GM06990 (cell line): ENCODE measurements at places on chromosomes 4 and X.

DNA sequence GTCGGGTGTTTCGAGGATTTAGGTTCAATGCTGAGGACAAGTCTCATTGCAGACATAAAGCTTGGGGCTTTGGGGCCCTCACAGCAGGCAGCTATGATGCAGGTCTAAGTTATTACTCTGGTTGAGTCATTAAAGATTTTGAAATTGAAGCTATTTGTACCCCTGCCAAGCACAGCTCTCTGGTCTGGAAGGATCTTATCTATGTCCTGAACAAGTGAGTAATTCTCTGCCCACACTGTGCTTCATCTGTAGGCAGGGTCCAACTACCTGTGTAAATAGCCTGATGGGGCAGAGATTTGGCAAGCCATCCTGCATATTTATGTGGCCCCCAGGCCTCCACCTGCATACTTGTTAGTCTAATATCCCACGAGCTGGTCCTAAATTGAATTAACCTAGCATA is 41.4 kb upstream of the MAGEA4 start:
- DNase-seq: no peak

DNA sequence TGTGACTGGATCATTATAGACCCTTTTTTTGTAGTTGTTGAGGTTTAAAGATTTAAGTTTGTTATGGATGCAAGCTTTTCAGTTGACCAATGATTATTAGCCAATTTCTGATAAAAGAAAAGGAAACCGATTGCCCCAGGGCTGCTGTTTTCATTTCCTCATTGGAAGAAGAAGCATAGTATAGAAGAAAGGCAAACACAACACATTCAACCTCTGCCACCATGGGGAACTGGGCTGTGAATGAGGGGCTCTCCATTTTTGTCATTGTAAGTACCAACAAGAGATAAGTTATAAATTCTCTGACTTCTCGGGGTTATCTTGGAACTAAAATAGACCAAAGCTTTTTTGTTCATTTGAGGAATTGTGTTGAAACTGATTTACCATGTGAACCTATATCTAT is at the start of gene CYBB:
Gene CYBB, plus strand, starts transcription at position 203 of the 400 bp plus-strand sequence. Its CDS starts 19 bp downstream, at position 222.
- DNase-seq: no peak

DNA sequence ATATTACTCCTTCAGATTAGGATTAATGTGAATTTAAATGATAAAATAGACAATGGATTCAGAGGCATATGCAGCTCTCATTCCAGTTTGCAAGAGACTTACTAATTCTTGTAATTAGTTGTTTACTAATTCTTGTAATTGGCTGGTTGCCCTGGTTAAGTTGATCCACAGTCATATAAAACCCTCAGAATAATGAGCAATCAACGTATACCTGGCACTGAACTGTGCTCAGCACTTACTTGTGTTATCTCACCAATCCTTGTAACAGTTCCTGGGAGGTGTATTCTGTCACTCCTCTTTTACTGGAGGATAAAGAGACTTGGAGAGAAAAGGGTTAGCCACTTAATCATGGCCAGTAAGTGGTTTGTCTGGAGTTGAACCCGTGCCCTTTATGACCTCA is 10.5 kb downstream of the HERC5 start:
- no peak for DNase-seq

DNA sequence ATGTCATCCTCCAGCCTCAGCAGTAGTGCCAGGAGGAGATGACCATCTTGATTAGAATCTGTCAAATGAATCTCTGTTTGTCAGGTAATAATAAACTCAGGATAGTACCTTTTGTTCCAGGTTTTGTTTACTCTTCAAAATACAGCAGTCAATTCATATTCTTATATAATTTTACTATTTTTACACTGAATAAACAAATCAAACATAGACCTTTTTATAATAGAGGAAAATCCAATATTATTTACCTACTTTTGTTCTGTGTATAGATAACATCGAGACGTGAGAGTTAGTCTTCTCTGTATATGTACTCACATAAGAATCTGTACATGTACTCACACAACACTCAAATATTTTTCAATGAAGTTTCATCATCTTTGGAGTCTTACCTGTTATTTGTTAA is 365.4 kb upstream of the EPHA5 start:
- DNase-seq: no peak

DNA sequence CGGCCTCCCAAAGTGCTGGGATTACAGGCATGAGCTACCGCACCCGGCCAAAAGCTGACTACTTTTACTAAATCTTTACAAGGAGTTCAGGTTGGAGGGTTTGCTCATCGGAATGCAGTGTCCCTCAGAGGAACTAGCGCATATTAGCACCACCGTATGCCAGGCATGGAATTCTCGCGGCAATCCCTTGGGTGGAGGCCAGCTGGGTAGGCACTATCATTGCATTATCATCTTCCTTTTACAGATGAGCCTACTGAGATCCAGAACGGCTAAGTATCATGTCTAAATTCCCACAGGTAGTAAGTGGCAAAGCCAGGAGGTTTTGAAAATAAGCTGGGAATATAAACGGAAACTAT is 6.1 kb upstream of the CXorf66 start:
- no peak for DNase-seq

GRCh38 chrX:31136144-31136611 is 64.3 kb upstream of the FTHL17 start:
- peak; percentile 82 for DNase-seq

DNA sequence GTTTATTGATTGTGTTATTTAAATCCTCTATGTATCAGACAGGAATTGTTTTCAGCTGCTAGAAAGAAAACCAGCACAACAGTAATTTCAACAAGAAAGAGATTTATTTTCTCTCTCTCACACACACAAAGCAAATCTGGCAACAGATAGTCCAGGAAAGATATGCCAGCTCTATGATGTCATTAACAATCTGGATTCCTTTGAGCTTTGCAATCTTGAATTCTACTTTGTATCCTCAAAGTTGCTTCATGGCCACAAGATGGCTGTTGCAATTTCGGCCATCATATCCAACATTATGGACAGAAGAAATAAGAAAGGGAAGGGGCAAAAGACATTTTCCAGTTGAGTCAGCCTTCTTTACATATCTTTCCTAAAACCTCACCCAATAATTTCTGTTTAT is 19.8 kb upstream of the FMR1 start:
- DNase-seq: no peak

GRCh38 chr4:122788935-122789334 is 37.7 kb upstream of the FGF2 start:
- DNase-seq: no peak

DNA sequence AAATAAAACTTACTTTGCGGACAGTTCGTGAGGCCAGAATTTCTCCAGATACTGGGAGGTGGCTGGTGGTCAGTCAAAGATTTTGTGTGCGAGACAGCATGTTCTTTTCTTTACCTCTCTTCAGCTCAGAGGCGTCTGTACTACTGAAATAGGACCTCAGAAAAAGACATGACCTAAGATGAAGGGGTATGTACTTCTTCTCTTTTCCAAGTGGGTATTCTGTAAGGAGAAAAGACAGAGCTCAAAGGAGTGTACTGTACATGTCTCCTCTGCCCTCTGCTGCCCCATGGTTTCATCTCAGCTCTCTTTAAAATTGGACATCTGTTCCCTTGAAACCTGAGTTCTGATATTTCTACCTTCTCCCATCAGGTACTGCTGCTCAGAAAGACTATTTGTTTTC is 38.1 kb downstream of the SEPTIN11 start:
- DNase-seq: no peak

DNA sequence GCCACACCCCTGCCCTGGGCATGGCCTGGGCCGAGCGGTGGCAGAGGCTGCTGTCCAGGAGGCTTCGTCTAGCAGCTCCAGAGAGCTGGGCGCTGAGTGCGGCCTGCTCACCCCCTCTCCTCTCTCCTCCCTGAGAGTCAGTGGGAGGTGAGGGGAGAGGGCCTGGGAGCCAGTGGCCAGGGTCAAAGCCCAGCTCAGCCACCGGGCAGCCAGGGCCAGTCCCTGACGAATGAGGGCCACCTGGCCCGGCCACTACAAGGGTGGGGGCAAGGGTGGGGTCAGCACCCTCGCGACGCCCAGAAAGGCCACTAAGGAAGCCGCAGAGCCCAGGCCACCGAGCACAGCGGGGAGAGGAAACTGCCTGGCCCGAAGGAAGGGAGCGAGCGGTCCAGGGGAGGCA is 131.7 kb downstream of the FAM53A start:
- no peak for DNase-seq

DNA sequence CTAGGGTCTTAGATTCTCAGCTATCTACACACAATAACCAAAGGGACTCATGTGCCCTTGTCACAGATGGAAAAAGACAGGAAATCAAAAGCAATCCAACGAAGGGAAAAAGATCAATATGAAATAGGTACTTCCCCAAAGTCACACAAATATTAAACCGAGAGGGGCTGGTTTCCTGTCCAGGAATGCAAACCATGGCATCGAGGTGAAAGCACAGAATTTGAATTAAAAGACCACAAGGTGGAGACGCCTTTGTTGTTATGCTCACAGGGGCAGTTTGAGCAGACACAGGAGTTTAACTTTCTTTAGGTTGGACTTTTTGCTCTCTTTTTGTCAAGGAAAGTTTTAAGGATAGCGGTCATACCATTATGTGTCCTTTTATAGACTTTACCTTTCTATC is 14.3 kb downstream of the H2BW1 start:
- no peak for DNase-seq

GRCh38 chr4:76726631-76727030 is 171.3 kb downstream of the SOWAHB start:
- DNase-seq: no peak

- DNase-seq: peak; percentile 3
Measured at GRCh38 chrX:111445485-111445884, 33.5 kb upstream of the DCX start.

DNA sequence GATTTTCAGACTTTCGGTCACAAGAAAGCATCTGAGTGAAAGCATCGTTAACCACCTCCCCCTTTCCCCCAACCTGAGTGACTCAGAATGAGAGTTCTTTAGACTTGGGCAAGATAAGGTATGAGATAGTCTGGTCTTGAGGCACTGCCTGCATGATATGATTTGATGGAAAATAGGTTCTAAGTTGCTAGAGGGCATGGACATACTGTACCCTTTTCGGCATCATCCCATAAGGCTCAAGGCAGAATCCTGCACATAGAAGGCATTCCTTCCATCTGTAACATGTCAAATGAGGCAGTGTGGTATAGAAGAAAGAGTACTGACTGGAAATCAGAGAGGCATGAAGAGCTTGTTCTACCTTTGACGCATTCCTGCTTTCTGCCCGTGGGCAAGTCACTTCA is 16.8 kb upstream of the AMOT start:
- DNase-seq: peak; percentile 36

- DNase-seq: no peak
Measured at GRCh38 chr4:139647184-139647583, 18.4 kb upstream of the MGST2 start.

DNA sequence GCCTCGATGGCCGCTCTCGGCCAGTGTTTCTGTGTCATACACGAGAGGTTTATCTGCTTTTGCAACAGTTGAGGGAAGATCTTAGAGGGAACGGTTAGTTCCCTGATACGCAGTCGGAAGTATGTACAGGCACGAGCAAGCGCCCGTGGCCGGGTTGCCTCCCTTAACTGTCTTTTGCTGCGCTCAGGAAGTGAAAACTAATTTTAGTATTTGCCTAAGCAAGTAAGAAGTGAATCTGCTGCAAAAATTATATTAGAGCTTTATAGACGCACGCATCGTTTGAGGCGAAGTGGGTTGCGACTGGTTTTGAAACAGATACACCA is 695 bp downstream of the MTM1 start:
- DNase-seq: no peak

- DNase-seq: no peak
Measured at GRCh38 chr4:21470535-21470934, 478.0 kb downstream of the KCNIP4 start.

DNA sequence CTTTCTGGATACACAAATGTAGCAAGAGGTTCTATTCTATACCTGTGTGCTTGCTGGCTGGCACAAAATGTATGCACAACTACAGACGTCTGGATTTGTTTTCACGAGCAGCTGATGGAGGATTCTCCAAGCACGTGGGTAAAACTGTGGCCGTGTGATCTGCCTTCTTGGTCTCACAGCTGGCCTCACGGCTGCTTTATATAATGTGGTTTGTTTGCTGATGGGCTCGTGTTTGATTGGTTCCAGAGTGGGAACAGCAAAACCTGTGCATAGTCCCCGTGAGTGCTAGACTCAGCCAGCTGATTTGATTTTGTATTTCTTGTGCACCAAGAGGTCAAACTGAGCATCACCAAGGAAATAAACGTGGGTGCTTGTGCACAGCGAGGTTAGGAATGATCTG is 262.6 kb upstream of the RPS6KA3 start:
- DNase-seq: no peak
